ENCODE measurements at places on chromosomes 1 and 21.

GRCh38 chr1:244449936-244450508 is 1.7 kb downstream of the ADSS2 start:
- peaks cover 2% of the 10 kb centered on the region for H3K36me3 ChIP-seq
- peaks cover 33% of the 10 kb centered on the region for H3K4me1 ChIP-seq
- H3K27me3 ChIP-seq = no peaks in the 10 kb centered on the region
- peak overlapping the region; percentile 97 for H3K27ac ChIP-seq

- no peak overlapping the region for H3K4me3 ChIP-seq
- peaks cover 43% of the 10 kb centered on the region for H3K4me1 ChIP-seq
- no peaks in the 10 kb centered on the region for H3K36me3 ChIP-seq
- no peaks in the 10 kb centered on the region for H3K27me3 ChIP-seq
Observed at GRCh38 chr1:59061876-59062275, 235.0 kb upstream of the FGGY start.

DNA sequence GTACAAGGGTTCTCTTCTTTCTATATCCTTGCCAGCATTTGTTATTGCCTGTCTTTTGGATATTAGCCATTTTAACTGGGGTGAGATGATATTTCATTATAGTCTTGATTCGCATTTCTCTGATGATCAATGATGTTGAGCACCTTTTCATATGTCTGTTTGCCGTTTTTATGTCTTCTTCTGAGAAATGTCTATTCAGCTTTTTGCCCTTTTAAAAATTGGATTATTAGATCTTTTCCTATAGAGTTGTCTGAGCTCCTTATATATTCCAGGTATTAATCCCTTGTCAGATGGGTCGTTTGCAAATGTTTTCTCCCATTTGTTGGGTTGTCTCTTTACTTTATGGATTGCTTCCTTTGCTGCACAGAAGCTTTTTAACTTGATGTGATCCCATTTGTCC is 19.4 kb upstream of the MRPS14 start:
- no peak overlapping the region for H3K27ac ChIP-seq
- no peaks in the 10 kb centered on the region for H3K36me3 ChIP-seq
- DNase-seq = no peak
- peaks cover 9% of the 10 kb centered on the region for H3K27me3 ChIP-seq
- H3K4me1 ChIP-seq = no peaks in the 10 kb centered on the region

DNA sequence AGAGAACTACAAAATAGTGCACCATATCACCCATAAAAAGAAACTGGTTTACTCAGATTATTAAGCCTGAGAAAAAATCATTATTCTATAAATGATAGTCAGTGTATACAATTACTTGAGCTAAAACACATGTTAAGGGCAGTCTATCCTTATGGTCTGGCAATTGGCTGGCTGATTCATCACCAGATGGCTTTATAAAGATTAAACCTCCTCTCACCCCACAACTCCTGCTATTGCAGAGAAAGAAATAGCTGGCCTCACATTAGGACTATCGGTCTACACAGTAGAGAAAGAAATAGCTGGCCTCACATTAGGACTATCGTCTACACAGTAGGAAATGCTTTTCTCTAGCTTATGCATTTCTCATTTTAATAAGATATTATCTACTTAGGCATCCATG is 21.2 kb downstream of the CEP170 start:
- H3K27me3 ChIP-seq = no peaks in the 10 kb centered on the region
- no peak for DNase-seq
- peaks cover 7% of the 10 kb centered on the region for H3K4me1 ChIP-seq
- no peak overlapping the region for H3K27ac ChIP-seq

DNA sequence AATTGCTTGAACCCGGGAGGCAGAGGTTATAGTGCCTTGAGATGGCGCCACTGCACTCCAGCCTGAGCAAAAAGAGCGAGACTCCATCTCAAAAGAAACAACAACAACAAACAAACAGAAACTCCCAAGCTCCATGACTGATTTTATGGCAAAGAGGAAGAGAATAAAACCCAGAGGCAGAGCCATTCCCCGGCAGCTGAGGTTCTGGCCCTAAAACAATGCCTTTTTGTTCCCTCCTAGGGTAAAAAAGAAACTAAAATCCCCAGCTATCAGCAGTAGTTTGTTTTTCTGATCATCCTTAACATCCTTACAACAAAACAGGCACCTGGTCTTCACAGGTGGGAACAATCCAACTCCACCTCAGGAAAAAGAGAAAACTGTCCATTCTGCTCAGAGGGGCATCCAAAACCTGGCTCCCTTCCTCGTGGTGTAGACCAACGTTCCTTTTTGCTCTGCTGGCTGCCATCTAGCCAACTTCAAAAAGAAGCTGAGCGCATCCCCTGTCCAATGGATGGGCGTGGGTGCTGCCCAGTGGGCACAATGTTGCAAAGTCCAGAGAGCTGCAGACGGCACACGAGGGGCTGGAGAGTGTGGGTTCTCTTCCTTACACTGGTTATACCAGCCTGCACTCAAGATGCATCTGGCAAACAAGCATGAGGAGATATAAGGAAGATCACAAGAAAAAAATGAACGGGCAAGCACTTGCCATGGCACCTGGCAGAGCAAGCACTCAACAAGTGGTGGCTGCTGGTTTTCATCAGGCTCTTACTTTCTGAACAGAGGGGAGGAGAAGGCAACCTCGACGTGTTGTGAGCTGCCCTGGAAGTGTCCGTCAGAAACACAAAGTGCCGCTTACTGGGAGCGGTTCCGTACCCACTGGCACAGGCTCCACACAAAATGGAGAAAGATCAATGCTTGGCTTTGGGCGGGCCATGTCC is 54.7 kb downstream of the SLC66A1 start:
- no peak for DNase-seq
- no peaks in the 10 kb centered on the region for H3K27me3 ChIP-seq
- H3K4me3 ChIP-seq = no peak overlapping the region
- H3K27ac ChIP-seq = peak overlapping the region; percentile 85

- H3K4me1 ChIP-seq = no peaks in the 10 kb centered on the region
- H3K4me3 ChIP-seq = no peak overlapping the region
- no peaks in the 10 kb centered on the region for H3K27me3 ChIP-seq
- no peaks in the 10 kb centered on the region for H3K36me3 ChIP-seq
- no peak for DNase-seq
- H3K27ac ChIP-seq = no peak overlapping the region
Observed at GRCh38 chr21:16473988-16474387, 744.2 kb downstream of the USP25 start.

GRCh38 chr1:9612162-9612845 is 23.6 kb downstream of the TMEM201 start:
- no peaks in the 10 kb centered on the region for H3K4me1 ChIP-seq
- H3K36me3 ChIP-seq = no peaks in the 10 kb centered on the region
- no peak overlapping the region for H3K27ac ChIP-seq
- no peak for DNase-seq

- H3K4me3 ChIP-seq = no peak overlapping the region
- DNase-seq = no peak
- H3K27ac ChIP-seq = peak overlapping the region; percentile 57
Observed at GRCh38 chr21:34623516-34623915, 8.6 kb upstream of the RCAN1 start.
